Stimulated activated CD4-positive, alpha-beta T cell treated with anti-CD3 and anti-CD28 coated beads, Interleukin-1b, Interleukin-23, amount 100 ng/mL, for 24 hours (primary cell): ENCODE measurements at places on chromosomes 12 and 14.

- no peak for DNase-seq
These were observed 49.7 kb upstream of the SAV1 start for GRCh38 chr14:50717811-50718210.

GRCh38 chr14:31969699-31970240 lies 107.3 kb upstream of the ARHGAP5 start:
- DNase-seq = no peak

DNA sequence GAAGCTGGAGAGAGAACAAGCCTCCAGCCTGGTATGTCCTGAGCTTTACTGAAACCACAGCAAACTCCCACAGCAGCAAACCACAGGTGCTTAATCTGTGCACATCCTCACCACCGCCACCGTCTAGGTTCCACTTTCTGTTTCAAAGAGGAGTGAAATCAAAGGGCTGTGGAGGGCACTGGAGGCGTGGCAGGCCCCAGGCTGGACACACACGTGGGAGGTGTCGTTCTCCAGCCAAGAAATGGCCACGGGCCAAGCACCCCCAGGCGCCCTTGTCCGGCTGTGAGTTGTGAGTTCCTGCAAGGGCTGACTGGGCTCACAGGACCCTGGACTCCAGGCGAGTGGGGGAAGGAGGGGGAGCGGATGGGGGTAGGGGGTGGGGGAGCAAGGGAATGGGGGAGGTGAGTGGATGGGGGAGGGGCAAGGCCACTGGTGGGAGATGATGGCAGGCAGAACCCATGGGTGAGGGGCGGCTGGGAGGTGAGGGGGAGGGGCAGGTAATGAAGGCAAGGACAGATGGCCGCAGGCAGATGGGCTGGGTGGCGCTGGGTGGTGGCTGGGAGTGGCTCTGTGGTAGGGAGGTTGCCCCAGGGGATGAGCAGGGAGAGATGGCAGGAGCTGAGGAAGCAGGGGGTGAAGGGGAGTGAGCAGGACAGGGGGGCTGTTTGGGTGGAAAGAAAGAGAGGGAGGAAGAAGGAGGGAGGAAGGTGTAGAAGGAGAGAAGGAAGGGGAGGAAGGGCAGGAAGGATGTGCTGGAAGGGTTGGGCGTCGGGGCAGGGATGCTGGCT lies 86.7 kb downstream of the NCOR2 start:
- DNase-seq = no peak

- DNase-seq = no peak
These were observed 55.8 kb downstream of the TMEM30B start for GRCh38 chr14:61225344-61225743.

GRCh38 chr12:43402436-43402835 lies 149.6 kb downstream of the ADAMTS20 start:
- DNase-seq = no peak

DNA sequence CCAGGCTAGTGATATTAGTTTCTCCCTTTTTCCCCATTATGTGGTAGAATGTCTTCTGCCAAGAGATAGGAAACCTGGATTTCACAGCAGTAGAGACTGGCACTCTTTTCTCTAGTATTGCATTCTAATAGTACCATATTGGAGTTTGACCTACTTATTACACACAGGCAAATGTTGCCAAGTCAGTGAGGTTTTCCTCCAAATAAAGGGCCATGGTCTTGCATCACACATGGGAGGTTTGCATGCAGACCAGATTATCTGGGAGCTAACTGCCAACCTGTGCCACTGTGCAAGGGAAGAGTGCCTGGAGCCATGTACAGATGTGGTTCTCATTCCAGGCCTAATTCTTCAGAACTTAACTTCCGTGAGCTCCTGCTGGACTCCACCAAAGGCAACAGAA lies 113.3 kb downstream of the ANO6 start:
- no peak for DNase-seq

DNA sequence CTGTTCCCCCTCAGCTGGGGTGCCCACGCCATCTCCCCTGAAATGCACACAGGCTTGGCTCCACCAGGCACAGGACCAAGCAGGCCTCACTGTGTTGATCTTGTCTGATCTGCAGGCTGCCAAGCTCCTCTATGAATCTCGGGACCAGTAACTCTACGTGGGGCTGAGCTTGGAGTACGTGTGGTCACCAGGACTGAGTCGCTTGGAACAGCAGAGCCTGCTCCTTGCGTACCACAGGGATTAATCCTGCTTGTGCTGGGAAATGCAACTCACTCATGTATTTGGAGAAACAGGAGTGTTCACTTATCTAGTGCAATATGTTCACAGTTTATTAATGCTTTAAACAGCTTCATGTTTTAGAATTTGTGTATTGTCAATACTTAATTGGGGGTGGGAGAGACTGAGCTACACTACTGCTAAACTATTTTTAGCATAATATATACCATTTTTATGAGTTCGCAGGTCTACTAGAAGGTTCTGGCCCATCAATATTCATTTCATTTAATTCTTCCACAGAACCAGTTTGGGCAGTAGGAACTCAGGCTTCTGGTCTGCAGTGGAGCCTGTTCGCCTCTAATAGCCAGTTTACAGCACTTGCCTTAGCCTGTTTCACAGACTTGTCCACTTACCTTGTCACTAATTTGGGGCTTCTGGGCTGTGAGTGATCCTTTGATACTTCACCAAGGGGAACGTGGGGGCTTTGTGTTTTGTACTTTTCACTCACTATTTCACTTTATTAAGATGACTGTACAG lies 17.4 kb downstream of the ZFYVE21 start:
- no peak for DNase-seq

- no peak for DNase-seq
These were observed 425.2 kb downstream of the PCNX1 start for GRCh38 chr14:71332476-71332875.

DNA sequence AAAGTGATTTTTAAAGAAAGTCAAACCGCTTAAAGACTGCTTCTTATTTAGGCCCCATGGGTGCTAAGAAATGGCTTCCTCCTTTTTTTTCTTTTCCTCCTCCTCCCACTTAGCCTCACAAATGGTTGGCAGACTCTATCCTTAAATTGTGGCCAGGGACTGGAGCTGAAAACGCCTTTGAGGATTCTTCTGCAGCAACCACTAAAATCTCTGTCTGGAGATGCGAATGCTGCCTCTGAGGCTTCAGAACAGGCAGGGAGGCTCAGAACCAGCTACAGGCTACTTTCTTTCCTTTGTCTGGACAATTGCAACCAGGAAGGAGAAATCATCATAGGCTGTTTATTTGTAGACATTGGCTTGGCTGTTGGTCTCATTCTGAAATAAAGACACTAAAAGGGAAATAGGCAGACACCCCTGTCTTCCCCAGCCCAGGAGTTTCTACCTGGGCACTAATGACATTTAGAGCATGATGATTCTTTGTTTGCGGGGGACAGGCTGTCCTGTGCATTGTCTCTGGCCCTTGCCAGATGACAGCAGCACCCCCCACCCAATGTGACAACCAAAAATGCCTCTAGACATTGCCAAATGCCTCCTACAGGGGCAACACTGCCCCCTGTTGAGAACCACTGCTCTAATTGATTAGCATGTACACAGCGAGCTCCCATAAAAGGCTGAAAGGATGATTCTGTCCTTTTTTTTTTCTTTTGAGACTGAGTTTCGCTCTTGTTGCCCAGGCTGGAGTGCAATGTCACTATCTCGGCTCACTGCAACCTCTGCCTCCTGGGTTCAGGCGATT lies 50.3 kb downstream of the MAP1LC3B2 start:
- no peak for DNase-seq

DNA sequence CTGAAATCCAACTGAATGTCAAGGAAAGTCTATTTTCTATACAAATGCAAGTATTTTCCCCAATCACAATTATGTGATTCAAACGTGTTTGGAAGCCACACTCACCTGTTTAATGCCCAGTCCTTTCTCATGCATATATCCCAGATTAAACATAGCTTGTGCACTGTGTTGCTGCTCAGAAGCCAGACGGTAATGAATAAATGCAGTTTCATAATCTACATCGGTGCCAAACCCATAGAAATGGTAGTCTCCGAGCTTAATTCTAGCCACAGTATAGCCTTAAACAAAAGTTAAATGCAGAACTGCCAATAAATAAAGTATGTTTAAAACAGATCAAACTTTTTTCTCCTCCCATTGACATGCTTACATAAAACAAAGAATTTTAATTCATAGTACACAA lies 49.5 kb downstream of the SEL1L start:
- no peak for DNase-seq

GRCh38 chr12:83335748-83336147 lies 649.0 kb downstream of the TMTC2 start:
- no peak for DNase-seq

DNA sequence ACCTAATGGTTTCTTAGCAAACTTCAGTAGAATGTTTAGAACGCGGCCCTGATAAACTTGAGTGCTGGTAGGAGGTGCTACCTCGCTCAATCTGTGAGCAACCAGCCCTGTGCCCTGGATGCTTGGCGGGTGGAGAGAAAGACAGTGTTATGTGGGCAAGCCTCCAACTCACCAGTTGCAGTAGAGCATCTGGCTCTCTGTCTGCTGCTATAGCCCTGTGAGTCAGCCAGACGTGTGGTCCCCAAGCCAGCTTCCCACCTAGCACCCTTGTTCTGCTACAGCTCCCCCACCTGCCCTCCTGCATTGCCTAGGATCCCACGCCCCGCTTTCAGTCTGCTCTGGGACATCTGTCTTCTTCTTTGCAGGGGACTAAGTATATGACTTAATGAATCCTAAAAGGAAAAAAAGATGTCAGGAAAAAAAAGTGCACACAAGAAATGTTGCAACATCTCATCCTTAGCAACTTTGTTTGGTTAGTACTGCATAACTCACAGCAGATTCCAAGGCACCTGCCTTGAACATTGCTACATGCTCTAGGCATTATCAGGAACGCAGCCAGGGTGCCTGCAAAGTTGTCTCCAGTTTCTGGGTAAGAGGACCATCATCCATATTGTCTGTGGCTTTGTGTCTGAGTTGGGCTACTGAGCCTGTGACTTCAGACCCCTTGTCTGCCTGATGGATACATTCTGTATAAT lies 13.6 kb downstream of the SNRNP35 start:
- DNase-seq = no peak

DNA sequence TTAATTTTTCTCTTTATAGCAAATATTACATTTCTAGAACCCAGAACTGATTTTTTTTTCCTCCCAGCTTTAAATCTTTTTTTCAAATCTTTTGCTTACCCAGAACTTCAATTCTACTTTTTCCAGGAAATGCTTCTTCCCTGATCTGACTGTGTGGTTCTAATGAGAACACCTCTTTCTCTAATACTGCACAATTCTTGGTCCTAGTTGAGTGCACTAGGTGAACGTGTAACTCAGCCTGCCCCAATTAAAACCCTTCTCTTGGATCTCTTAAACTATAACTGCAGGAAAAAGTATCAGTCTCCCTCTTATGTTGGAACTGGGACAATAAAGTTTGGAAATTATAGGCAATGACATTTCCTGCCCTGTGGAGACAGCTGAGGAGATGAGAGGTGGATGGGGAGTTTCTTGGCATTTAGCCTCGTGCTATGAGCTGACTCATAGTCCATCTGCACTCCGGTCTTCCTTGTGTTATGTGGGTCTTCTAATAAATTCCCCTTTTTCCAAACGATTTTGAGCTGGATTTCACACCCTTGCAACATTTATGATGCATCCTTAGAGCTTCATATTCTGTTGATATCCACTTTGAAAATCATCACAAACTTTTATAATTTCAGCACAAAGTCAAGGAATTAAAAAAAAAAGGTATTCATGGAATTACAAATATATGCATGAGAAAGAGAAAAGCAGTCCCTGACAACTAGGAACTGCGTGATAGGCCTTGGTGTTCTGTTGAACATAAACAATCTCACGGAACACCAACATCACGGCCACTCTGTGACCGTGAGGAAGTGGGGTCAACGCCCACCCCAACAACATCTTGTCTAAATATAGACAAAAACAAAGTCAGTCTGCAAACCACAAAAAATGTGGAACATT lies 52.4 kb downstream of the BRMS1L start:
- DNase-seq = no peak

DNA sequence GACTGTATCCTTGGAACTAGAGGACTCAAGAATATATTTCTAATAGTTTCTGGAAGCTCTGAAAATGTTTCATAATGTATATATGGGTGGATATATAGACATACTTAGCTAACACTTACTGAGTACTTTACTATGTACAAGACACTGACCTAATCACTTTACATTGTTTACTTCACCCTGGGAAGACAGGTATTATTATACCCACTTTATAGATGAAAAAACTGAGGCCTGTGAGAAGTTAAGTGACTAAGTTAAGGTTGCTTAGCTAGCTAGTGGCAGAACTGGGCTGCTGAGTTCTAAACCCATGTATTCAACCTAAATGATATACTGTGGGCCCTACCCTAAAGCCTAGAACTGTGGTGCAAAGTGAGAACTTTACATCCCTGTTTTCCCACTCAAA lies 79.1 kb upstream of the SSTR1 start:
- DNase-seq = no peak

DNA sequence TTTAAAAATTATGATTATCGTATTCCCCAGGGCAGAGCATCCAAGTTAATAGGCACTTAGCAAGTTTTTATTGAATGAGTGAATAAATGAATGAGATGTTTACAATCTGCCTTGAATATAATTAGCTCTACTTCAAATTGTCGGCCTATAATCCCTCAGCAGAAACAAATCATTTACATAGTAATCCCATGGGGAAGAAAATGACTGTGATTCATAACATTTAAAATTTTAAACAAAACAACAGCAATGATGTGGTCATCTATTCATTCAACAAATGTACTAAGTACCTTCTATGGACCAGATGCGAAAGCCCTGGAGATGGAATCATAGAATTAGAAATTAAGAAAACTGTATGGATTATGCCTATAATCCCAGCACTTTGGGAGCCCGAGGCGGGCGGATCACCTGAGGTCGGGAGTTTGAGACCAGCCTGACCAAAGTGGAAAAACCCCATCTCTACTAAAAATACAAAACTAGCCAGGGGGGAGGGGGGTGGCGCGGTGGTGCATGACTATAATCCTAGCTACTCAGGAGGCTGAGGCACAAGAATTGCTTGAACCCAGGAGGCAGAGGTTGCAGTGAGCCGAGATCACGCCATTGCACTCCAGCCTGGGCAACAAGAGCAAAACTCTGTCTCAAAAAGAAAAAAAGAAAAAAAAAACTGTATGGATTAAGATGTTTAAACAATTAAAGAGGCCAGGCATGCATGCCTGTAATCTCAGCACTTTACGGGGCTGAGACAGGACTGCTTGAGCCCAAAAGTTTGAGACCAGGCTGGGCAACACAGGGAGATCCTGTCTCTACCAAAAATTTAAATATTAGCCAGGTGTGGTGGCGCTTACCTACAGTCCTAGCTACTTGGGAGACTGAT lies 17.7 kb upstream of the MDM2 start:
- DNase-seq = no peak

DNA sequence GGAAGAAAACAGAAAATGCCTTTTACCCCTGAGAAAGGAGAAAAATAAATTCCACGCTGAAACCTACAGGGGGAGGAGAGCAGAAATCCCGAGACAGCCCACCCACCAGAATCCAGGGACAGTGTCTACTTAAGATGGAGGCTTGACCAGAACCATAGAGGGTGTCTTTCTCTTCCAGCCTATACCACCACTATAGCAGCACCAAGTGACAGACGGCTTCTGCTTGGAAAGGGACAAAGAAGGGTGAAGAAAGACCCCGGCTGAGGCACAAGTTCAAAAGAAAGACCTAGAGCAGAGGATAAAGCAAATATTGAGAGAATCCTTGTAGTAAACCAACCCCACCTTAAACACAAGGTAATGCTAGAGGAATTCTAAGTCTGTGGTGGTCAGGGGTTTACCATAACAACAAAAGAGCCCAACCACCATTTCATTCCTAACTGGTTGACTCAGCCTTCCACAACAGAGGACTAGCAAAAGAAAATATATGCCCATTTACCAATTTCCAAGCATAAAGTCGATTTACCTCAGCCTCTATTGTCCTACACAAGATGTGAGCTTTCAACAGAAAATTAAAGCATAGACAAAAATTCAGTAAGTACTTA lies 105.3 kb upstream of the FOXG1 start:
- DNase-seq = no peak

- DNase-seq = no peak
These were observed 3.6 kb downstream of the SERPINA12 start for GRCh38 chr14:94505641-94506040.
